ENCODE measurements at places on chromosomes 6 and 20.

DNA sequence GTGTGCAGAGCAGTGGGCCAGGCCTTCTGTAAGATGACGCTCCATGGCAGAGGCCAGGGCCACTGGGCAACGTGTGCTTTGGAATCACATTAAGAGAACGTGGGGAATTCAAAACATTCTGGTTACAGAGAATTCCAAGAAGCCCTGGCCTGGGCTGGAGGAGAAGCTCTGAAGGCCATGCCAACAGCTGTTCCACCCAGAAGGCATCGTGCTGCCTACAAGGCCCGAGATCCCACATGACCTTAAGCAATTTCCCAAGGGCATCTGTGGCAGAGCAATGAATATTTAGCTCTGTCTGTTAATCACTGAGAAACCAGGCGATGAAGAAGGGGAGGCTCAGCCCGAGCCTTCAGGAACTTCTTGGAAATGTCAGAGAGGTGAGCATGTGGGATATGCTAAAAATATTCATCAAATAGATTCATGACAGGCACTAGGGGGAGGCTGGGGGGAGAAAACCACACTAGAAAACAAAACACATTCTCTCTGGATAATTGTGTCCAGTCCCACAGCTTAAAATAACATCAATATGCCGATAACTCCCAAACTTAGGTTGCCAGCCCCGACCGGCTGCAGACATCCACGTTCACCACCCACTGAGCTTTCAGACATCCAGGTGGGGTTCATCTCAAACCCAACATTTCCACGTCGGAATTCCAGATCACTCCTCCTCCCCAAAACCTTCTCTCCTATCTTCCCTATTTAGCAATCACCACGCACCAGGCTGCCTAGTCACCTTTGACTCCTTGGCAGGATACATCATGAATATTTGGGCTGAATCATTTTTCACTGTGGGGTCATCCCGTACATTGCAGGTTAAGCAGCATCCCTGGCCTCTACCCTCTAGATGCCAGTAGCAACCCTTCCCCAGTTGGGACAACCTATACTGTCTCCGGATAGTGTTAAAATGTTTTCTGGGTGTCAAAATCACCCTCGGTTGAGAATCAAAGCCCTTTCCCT lies 6.6 kb downstream of the SULF2 start:
- ATAC-seq = no peak

GRCh38 chr6:139159016-139159415 lies 24.1 kb downstream of the HECA start:
- ATAC-seq = no peak

DNA sequence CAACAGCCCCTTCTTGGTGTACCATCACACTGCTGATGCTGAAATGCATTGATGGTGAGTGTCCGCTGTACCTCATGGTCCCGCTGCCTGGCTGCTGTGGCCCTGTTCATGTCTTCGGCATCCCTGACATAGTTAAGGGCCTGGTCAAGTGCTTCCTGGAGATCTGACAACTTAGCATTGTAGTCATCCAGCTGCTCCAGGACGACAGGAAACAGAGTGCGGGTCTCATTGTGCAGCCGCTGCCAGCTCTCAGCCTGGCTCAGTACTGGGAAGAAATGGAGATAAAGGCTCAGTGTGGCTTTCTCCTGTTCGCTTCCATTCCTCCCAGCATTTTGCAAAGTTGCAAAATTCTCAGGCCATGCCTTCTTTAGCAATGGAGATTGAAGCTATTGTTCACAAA lies 81.8 kb downstream of the LAMA4 start:
- ATAC-seq = no peak

- no peak for ATAC-seq
Measured at GRCh38 chr6:72348926-72349325, 272.9 kb upstream of the KCNQ5 start.

GRCh38 chr6:39223061-39223460 lies 6.2 kb downstream of the KCNK5 start:
- no peak for ATAC-seq

- ATAC-seq = no peak
Measured at GRCh38 chr20:9886227-9886626, 47.4 kb upstream of the PAK5 start.

- ATAC-seq = no peak
Measured at GRCh38 chr20:63689046-63690002, 7.1 kb upstream of the TNFRSF6B start.

DNA sequence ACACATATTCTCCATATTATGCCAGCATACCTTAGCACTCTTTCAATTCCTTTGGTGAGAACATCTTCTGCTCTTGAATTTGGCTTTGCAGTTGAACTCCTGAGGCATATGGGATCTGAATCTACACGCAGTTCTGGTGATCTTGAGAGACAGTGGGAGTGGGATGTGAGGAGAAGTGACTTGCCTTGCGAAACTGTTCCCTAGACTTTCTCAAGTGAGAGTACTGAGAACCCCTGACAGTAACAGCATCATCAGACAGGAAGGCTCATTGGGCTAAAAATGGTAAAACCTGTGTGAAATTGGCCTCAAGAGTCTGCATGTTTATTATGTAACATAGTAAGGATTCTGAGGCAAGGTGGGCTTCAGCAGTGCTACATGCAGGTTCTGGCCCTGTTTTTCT lies 49.1 kb upstream of the CEP85L start:
- no peak for ATAC-seq

DNA sequence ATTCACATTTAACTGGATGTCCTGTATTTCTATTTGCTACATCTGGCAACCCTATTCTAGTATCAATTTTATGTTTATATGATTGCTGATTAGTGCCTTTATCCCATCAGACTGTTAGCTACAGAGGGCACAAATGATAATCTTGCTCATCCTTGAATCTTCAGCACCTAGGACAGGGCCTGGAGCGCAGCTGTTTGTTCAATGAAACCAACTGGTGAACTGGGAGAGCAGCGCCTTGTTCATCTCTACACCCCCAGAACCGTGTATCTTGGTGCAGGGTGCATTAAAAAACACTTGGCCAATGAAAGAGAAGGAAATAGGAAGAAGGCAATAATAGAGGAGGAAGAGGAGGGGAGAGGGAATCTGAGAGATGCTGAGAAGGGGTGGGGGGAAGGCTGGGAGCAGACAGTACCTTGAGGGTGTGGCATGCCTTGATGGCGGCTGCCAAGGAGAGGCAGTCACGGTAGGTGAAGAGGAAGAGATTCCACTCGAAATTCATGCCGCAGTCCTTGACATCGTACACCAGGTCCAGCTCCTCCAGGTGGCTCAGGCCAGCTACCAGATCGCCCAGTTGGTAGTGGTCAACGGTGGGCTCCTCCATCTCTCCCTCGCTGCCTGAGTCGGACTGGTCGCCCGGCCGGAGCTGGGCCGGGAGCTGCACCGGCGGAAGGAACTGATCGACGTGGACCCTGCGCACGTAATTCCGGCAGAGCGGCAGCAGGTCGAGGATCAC lies 15.5 kb downstream of the TMEM151B start:
- peak; percentile 57 for ATAC-seq

- no peak for ATAC-seq
Measured at GRCh38 chr6:152271776-152272464, 365.2 kb downstream of the SYNE1 start.

DNA sequence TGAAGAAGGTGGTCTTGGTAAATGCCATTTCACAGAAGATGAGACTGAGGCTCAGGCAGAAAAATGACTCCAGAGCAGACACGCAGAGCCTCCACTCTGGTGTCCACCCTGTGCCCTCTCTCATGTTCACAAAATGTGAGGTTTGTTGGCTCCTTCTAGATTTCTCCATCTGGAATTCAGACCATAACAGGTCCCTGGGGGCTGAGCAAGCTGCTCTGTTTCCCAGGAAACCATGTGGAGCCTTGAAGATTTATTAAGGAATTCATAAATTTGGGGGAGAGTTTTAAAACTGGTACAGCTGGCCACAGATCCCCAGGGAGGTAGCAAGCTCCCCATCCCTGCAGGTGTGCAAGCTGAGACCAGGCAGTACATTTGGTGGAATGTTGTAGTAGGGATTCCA lies 38.8 kb upstream of the SIRPA start:
- no peak for ATAC-seq
